ENCODE measurements at places on chromosomes 5 and 9. TPM values are rescaled to one million over a fixed set of nuclear protein-coding genes. Genes with fewer than 3 reads are reported as not detected.

GRCh38 chr5:150757087-150757649, 1.6 kb downstream of the DCTN4 start:
- DNase-seq = no peak

- no peak for DNase-seq
These were observed 3.3 kb upstream of the SECISBP2 start for GRCh38 chr9:89314955-89315354.

DNA sequence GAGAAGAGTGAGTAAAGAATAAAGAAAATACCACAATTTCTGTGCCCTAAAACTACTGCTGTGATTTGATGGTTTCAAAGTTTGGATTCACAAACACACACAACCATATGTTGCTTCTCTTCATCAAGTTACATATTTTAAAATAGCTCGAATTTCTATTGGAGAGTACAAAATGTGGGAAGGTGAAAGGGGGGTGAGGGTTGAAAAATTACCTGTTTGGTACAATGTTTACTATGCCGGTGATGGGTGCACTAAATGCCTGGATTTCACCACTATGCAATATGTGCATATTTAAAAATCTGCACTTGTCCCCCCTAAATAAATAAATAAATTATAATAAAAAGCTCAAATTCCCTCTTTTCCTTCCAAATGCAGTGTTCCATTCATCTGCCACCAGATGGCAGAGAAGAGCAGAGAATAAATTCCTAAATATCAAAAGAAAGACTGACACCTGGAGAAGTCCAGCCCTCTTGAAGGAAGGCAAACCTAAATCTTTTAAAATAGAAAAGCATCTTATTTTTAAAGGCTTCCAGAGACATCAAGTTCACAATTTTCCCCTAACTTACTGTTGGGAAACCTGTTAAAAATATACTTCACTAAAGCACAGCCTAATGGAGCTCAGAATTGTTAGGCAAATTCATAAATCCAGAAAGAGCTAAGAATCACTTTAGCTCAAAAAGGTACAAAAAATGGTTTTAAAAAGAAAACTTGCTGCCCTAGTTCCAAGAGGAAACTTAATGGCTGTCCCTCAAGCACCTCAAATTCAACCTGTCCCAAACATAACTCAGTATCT, 24.8 kb upstream of the HNRNPA0 start:
- no peak for DNase-seq

DNA sequence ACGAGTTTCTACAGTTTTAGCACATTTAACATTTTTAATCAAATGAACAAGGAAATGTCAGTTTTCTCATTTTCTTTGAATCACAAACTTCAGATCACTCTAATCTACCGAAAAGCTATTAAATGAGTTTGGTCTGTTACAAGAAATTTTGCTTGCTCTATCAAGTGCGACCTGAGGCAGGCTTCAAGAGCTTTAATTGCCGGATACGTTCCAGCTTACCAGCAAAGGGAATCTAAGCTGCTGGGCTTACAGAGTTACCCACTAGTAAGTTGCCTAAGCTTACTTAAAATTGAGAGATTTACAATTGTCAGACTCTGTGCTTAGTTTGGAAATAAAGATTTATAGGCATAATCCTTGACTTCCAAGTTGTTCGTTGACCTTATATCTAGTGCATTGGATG, 10.6 kb downstream of the SCGB3A1 start:
- no peak for DNase-seq

DNA sequence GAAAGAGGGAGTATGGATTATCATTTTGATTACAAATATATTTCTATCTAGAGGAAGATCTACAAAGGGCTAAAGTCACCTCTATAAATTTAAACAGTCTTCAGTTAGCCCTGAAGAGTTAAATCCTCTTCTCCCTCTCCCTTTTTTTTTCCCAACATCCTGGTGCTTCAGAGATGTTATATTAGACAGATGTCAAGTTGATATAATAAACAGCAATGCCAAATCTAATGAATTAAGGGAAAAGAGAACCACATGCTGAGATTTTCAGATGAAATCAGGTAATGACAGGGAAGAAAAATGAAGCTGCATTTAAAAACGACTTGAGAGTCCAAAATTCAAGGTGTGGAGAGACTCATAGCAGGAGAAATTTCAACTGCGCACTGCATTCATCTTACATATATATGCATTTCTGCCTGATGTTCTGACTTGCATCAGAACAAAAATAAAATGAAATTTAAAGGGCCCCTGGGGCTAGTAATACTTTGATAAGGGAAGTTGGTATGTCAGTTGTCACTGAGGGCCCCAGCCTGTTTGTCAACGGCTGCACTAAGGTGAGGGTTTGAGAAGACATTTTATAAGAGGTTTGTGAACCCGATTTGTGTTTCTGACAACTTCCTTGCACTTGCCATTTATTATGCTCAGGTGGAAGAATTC, 338.9 kb upstream of the PANK3 start:
- no peak for DNase-seq

GRCh38 chr5:95731571-95732554, 727 bp downstream of the RHOBTB3 start:
- peak; percentile 52 for DNase-seq

GRCh38 chr5:74233571-74233970, 407.0 kb downstream of the ENC1 start:
- no peak for DNase-seq

GRCh38 chr5:134043793-134044792, 39.3 kb upstream of the VDAC1 start:
- DNase-seq = no peak

DNA sequence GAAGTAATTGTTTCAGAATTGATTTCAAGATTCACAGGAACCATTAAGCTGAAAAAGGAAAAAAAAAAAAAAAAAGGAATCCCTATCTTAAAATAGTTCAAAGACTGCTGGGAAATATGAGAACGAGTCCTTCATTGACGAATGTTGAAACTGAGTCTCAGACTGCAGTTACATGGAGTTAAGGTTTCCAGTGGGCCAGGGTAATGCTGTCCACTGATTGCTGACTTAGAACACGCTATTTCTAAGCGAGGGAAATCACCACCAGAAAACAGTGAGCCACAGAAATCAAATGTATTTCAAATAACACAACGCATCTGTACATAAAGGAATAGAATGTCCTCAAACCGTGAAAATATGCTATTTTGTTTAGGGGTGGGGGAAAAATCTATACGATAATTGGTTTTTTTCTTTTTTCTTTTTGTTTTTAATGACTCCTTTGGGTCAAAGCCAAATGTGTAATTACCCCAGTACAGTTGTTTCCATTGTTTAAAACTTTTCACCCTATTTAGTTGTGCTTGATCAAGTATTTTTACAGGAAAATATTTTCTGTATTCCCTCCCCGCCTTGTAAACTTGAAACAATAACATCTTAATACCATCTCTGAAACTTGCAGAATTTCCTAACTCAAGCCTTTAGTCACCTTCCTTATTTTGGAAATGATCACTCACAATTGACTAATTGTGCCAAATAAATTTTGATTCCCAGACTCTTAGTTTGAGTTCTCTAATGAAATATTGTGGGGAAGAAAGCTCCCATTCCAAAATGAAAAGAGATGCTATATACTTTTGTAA, 208.3 kb downstream of the MCTP1 start:
- DNase-seq = no peak

Gene DOCK2
- total RNA-seq = 15.6 TPM

DNA sequence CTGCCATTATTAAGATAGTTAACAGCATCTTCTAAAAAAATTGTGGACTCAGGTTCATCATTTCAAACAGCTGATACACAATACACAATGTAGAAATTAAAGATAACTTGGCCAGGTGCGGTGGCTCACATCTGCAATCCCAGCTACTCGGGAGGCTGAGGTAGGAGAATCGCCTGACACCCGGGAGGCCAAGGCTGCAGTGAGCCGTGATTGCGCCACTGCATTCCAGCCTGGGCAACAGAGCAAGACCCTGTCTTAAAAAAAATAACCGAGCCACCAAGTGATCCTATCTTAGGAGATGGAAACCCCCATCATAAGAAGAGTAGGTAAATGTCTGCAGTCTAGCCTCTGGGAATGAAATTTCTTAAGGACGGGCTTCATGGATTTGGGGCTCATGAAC, 241.7 kb downstream of the PIK3R1 start:
- no peak for DNase-seq

GRCh38 chr5:159504857-159505304, 174.6 kb upstream of the IL12B start:
- DNase-seq = no peak

Gene NR2F1
- total RNA-seq = 5.3 TPM

Gene TMC1
- not detected for total RNA-seq

DNA sequence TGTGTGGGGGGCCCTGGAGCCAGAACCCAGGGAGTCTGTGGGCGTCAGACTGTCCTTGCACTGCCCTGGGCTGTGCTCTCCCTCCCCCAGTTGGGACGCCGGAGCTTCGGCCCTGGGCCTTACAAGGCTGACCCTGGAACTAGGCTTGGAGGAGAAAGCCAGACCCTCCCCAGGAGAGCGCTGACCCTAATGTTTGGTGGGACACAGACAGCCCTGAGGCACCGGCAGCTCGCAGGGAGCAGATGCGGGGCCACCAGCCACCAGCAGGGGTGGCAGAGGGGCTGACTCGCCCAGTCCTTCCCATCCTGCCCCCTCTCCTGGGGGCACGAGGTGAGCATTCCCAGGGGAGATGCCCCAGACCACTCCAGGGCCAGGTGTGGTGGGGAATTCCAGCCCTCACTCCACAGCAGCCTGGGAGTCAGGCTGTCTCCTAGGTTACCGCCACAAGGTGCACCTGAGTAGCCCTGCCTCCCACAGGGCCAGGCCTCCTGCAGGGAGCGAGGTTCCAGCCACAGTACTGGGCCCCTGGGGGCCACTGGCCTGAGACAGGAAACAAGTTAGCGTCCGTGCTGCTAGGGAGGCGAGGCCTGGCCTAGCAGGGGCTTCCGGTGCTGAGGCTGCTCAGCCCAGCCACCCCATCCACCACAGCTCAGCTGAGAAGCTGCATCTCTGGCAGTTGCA, 134.6 kb downstream of the OLFM1 start:
- DNase-seq = peak; percentile 37

DNA sequence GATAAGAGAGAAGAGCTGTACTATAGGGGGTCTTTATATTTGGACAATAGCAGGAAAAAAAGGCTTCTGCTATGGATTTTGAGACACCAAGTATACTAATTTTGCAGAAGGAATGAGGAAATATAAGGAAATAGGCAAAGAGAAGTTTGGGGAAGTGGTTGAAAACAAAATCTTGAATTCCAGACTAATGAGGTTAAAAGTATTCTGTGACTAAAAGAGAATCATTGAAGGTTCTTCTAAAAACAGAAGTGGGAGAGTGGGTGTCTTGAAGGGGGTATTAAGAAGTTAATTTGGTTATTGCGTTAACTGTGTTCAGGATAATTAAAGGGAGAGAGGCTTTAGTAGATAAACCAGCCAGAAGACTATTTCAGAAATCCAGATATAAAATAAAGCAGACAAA, 148.7 kb downstream of the RFK start:
- DNase-seq = no peak

Gene IFNA7
- not detected for total RNA-seq

All from pancreas (tissue), 10 donors.